ENCODE measurements at places on chromosomes 4 and X.

- DNase-seq: no peak
These were observed 236.1 kb downstream of the FBXO8 start for GRCh38 chr4:174047363-174047762.

DNA sequence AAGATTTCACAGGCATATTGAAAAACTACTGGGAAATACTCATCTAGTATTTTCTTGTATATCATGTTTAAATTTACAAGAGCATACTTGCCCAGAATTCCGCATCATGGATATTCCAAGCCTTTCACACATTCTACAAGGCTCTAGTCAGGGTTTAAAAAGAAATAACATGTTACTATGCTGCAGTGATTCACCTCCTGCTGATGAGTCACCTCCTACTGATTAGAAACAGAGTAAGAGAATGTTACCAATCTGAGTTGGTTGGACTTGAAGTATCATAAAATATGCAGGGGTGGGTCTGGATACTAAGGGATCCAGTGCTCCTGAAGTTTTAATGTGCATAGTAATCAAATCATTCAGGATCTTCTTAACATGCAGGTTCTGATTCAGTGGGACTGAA, 192.0 kb upstream of the ANK2 start:
- peak; percentile 87 for DNase-seq

- no peak for DNase-seq
These were observed 53.0 kb upstream of the FBXW7 start for GRCh38 chr4:152588869-152589268.

- no peak for DNase-seq
These were observed 22.8 kb downstream of the GPRIN3 start for GRCh38 chr4:89284828-89285227.

GRCh38 chr4:71189471-71189870, 149.3 kb upstream of the SLC4A4 start:
- DNase-seq: no peak

- DNase-seq: no peak
These were observed 599.6 kb upstream of the KLHL4 start for GRCh38 chrX:86917959-86918358.

DNA sequence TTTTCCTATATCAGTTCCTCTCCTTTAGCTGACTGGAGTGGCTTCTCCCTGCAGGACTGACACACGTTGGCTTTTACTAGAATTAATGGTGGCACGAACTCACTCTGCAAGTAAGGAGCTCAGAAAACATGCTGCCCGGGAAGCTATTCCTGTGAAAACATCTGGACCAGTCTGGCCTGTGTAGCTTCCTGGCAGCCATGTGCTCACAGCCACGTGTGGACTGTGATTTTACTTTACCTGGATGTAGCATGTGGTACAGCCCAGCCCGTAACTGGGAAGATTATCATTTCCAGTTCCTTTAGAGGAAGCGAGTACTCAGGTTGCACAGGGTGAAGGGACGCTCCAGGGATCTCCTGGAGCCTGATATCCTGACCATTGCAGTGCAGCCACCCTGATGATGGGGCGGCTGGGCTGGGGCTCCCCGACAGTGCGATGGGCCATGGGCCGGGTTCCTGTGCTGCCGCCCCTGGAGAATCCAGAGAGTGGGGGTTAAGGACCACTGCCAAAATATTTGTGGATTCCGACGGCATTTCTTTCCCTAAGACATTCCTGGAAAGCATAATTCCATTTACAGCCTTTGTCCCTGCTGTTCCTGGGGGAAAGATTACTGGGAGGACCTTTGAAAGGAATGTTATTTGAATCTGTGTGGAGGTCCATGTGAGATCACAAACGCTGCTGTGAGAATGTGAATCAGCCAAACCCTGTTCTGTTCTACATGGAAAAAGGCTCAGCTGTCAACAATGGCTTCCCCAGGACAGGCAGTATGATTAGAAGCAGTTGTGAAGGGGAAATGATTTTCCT, 35.0 kb downstream of the PROM1 start:
- no peak for DNase-seq

DNA sequence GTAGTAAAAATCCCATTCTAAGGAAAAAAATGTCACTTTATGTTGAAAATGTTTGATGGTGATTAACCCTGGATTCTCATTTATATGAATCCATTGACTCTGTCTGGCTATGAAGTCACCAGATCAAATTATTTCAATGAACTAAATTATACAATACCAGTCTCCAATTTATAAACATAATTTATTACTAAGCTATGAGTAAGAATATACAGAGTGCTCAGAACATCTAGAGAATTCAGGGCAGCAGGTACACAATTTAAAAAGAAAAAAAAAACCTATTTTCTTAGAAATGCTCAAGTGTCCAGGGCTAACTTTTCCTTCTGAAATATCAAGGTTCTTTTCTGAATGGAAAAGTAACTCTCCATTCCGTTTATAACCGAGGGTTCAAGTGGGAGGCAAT, 48.6 kb downstream of the VEGFC start:
- DNase-seq: no peak

DNA sequence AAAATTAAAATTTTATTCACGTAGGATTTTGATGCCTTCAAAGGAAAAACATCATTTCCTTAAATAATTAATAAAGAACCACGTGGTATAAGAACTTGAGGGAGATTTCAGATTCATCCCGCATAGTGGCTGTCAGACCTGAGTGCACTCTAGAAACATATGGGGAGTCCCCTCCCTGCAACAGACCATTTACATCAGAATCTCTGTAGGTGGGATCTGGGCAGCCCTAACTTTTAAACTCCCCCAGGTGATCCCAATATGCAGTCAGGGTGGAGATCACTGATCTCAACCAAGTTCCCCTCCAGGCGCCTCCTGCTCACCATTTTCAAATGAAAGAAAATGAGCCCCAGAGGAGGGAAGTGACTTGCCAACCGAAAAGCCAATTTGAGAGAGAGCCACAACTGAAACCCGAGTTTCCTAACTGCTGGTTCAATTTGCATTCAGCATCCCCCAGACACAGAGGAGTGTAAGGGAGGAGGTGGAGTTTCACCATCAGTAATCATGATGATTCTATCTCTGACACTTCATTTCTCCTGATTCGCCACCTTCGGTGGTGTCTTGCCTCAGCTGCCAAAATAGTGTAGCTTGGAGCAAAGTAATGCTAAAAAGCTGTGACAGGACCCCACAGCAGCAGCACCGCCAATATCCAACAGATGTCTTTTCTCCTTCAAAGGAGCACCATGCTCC, 11.4 kb downstream of the RNF150 start:
- DNase-seq: no peak

Measured in GM03348 (cell line).